Activated CD4-positive, alpha-beta T cell treated with anti-CD3 and anti-CD28 coated beads for 24 hours (primary cell): ENCODE measurements at places on chromosomes 3 and 15.

GRCh38 chr3:49906073-49906743 is 2.5 kb upstream of the MST1R start:
- peak; percentile 31 for DNase-seq

DNA sequence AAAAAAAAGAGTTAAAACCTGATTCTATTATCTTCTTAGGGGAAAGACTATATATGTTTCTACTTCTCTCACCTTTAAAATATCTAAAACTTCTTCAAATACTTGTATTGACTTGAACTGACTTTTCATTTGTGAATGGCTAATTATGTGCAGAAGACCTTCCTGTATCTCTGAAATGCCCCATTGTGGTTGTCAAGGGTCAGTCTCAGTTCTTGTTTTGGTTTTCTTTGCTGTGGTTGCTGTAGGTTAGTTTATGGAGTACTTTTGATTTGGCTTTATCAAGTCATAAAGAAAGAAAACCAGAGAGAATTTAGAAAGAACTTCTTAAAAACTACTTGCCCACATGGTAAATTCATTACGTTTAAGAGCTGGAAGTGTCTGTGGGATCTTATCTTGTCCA is 345.3 kb upstream of the POU1F1 start:
- no peak for DNase-seq

GRCh38 chr3:54832876-54833275 is 95.0 kb downstream of the LRTM1 start:
- DNase-seq, result no peak

DNA sequence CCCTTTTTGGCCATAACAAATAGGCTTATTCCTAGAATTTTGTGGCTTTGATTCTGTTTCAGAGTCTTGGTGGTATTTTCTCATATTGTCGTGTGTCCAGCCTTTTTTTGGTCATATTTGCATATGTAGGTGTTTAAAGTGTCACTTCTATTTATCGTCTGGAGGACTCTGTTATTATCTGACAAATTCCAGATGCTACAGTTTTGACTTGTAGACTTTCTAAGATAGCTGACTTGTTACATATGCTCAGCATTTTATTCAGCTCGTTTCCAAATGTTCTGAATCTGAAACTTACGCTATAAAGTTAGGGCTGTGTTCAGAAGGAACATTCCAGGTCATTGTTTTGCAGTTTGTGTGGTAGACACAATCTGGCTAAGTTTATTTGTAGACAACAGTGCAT is 1.9 kb downstream of the PPP4R2 start:
- DNase-seq, result no peak

DNA sequence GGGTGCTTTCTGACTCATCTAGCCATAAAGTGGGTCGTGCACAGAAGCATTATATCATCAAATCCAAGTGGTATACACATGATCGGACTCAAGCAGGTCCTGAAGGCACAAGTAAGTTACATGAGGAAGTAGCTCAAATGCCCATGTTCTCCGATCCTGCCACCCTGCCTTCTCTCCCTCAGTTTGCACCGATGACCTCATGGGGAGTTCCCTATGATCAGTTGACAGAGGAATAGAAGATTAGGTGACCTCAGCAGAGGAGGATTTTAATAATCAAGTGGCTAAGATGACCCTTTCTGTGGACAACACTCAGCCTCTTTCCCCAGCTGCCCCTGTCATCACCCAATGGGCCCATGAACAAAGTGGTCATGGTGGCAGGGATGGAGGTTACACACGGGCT is 149.5 kb downstream of the TBC1D5 start:
- DNase-seq, result no peak

DNA sequence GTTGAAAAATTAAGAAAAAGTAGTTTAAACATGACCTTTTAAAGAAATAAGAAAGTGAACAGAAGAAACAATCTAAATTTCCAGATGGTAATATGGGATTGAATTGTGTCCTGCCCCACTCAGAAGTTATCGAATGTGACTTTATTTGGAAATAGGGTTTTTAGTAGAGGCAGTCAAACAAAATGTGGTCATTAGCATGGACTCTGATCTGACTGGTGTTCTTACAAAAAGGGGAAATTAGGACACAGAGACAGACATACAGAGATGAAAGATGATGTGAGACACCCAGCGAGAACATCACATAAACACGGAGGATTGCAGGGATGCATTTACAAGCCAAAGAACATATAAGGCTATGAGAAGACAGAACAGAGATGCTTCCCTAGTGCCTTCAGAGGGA is 73.2 kb downstream of the XRN1 start:
- no peak for DNase-seq

- DNase-seq, result no peak
These were observed 145.3 kb downstream of the ADAMTS17 start for GRCh38 chr15:100196326-100197058.

DNA sequence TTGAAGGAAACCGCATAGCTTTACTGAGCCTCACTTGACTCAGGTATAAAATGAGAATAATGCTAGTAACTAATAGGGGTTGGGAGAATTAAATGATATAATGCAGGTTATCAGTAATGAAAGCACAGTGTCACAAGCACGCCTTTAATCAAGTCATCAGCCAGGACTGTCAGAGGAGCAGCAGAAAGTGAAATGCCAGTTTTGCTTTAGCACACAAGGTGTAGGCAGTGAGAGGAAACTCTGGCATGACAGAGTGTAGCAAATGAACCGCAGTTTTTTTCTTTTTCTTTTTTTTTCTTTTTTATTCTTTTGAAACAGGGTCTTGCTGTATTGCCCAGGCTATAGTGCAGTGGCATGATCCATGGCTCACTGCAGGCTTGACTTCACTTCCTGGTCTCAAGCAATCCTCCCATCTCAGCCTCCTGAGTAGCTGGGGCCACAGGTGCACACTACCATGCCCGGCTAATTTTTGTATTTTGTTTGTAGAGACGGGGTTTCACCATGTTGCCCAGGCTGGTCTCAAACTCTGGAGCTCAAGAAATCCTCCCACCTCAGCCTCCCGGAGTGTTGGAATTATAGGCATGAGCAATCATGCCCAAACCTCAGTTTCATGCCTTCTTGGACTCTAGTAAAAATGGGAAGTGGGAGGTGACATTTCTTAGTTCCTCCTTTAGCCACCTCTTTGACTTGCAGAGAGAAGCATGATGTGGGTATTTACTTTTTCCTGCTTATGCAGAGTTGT is 9.7 kb upstream of the SCAANT1 start:
- no peak for DNase-seq

GRCh38 chr3:62007036-62007435 is 366.3 kb downstream of the FEZF2 start:
- no peak for DNase-seq

- no peak for DNase-seq
These were observed 18.8 kb upstream of the CHD2 start for GRCh38 chr15:92881211-92881754.

- no peak for DNase-seq
These were observed 31.9 kb upstream of the ZNF280D start for GRCh38 chr15:56765251-56765650.

GRCh38 chr3:194996746-194997145 is 274.2 kb downstream of the XXYLT1 start:
- DNase-seq, result no peak

DNA sequence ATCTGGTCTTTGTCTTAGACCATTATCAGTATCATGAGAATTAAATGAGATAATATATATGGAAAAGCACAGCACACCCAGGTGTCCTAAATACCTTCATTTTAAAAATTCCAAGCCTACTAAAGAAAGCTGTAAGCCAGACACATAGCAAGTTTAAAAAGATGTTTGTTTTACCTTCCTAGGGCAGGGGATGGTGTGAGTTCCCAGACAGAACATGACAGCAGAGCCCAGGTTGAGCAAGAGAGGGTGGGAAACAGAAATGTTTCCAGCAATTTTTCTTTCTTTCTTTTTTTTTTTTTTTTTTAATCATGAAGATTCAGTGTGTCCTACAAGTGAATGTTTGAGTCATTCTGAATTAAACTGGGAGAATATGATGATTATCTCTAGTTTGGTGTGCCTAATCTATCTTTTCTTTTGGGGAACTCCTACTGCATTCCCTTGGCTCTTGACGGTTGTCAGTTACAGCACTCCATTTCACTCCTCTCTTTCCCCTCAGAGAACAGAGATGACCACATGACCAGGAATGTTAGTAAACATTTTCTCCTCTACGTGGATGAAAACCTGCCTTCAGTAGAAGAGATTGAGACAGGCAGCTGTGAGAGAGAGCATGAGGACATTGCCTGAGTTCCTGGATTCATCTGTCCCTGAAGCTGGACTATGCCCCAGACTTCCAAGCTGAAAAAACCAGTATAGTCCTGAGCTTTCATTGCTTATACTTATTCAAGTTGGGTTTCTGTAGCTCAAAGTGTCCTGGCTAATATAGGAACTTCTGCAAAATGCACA is 54.5 kb upstream of the ARL14 start:
- DNase-seq, result no peak

DNA sequence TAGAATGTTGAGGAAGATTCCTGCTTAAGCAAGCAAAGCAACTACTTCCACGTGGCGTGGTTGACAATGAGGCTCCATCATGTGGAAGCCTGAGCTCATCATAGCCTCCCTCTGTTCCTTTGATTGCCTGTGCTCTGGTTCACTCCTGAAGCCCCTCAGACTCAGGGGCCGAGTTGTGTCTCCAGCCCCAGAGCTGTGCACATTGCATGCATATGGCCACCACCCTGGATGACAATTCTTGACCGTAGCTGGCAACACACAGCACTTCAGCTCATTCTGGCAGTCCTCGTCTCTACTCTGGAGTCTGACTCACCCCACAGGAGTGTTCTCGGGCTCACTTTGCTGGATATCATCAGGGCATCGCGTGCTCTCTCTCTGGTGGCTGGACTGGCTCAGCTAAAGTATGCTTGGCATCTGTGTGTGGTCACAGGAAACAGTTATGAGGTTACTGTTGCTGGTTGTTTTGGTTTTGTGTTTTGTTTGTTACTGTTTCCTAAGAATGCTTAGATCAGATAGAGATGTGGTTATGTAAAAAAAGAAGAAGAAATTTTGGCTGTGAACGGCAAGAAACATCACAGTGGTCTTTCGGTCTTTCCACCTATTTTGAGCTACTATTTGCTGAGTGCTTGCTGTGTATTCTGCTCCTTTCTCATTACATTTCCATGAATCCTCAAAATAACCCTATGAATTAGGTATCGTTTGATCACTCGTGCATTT is 41.6 kb upstream of the MRPS22 start:
- DNase-seq, result no peak

DNA sequence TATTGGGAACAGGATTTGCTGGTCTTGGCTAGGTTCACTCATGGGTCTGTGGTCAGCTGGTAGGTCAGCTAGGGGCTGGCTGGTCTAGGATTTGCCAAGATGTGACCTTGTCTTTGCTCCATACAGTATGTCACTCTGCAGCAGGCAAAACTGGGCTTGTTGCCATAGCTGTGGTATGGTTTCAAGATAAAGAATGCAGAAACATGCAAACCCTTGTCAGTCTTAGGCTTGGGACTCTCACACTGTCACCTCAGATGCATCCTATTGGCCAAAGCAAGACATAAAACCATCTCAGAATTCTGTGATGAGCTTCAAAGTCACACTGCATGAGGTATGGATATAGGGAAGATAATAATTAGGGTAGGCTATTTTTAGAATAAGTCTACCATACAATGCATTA is 66.6 kb upstream of the TBC1D5 start:
- DNase-seq, result no peak

GRCh38 chr3:107951126-107951525 is 139.7 kb downstream of the CD47 start:
- no peak for DNase-seq

GRCh38 chr3:45317710-45318109 is 70.7 kb upstream of the LARS2 start:
- no peak for DNase-seq

DNA sequence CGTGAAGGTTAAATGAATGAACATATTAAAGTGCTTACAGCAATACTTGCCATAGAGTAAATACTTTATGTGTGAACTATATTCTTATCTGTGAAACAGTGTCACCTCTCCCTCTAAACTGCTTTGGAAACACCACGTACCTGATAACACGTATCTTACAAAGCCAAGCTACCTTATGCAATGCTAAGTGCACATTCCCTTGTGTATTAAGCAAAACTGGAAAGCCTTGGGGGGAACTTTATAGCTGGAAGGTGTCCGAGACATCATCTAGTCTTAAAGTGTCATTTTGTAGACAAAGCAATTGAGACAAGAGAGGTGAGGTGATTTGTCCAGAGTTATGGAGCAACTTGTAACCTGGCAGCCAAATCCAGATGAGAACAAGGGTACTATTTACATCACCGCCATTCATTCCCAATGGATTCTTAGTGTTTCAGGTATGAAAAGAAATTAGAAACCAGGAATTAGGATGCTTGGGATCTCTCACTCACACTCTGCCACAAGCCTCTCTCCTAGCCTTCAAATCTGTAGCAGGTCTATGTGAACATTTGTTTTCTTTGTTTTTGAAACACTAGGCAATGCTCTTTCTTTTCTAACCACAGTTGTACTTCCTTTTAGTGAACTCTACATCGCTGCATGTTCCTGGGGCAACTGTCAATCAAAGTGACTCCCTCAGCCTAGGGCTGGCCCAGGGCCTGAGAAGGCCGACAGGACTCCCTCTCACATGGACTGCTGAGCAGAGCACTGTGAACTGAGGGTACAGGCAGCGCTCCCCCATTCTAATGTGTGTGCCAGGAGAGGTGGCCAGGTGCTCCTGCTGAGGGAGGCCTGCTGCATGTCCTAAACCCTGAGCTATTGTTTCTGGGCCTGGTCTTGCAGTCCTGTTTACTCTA is 13.9 kb upstream of the MGLL start:
- DNase-seq, result no peak

DNA sequence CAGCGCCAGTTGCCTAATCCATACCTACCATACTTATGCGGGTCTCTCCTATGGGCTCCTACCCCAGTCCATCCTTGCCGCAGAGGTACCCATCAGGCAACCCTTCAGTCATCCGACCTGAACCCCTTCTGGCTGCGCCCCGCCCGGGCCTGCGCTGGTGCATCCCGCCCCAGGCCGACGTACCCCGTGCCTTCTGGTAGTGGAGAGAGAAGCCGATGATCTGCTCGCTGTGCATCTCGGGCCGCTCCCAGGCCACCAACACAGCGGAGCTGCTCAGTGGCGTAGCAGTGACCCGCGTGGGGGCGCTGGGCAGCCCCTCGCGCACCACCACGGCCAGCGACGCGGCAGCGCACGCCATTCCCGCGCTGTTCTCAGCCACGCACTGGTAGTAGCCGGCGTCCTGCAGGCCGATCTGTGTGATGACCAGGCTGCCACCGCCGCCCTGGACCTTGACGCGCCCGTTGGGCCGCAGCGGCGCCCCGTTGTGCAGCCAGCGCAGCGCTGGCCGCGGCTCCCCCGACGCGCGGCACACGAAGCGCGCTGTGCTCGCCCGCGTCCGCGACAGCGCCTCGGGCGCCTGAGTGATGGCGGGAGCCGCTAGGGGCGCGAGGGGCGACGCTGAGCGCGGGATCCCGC is 17.9 kb upstream of the IGDCC3 start:
- DNase-seq, result no peak
